Suppressor macrophage treated with lipopolysaccharide for 1 hour (primary cell): ENCODE measurements at places on chromosomes 3 and 15.

DNA sequence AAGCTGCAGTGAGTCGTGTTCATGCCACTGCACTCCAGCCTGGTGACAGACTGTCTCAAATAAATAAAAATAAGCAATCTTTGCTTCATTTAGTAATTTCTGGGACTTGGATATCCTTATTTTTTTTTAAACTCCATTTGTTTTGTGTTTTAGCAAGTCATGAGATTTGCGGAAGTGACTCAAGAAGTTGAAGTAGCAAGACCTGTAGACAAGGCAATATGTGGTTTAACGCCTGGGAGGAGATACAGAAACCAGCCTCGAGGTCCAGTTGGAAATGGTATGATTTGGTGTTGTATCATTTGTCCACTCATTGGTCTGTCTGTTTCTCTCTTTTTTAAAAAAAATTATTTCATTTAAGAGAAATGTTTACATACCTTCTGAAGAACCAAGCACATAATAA lies 16.6 kb upstream of the RPLP1 start:
- peak; percentile 41 for DNase-seq

DNA sequence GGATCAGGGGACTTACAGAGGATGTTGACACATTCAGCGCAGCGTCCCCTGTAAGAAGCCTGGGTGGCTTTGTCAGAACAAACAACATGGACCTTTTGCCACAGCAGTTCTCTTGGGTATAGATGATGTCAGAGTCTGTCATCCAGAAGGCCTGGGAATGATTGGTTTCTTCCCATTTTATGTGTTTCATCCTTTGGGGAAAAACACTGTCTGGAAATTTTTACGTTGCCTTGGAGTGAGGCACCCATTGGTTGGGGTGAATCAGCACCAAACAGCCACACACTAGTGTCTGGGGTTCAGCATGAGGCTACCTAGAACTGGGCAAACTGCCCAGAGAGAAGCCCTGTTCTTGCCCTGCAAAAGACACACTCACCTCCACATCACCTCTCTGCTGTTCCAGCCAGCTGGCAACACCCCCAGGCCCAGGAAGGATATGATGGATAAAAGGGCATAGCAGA lies 123.0 kb downstream of the FAM43A start:
- peak; percentile 44 for DNase-seq

DNA sequence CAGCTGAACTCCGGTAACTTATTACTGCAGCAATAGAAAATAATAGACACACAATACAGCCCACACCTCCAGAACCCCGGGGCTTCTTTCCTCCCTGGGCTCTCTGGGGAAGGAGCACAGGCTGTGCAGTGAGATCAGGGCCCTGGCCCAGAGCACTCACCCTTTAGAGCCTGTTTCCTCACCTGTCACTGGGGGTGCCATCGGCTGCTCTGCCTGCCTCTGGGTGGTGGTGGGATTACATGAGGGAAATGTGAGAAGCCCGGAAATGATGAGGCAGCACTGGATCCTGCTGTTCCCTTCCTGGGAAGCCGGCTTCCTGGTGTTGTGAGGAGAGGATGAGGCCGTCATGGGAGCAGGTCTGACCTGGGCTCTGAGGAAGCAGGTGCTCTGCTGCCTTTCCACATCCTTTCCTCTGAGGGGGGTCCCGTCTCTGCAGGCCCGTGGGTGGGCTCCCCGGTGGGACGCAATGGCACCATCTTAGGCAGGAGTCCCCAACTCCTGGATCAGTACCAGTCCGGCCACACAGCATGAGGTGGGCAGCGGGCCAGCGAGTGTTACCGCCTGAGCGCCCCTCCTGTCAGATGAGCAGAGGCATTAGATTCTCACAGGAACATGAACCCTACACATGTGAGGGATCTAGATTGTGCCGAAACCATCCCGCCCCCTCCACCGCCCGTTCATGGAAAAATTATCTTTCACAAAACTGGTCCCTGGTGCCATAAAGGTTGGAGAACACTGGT lies 220.9 kb upstream of the CTDSPL start:
- no peak for DNase-seq

- DNase-seq: no peak
Observed at GRCh38 chr3:127598841-127599570, 795 bp downstream of the MCM2 start.

- DNase-seq: no peak
Observed at GRCh38 chr3:174767406-174767805, 91.7 kb upstream of the NAALADL2 start.
